ENCODE measurements at places on chromosomes 4 and X.
A peak's percentile ranks its signal among the peaks of the same experiment; 100 is the strongest.

GRCh38 chr4:177699365-177700213 is 257.4 kb upstream of the AGA start:
- no peak for DNase-seq

DNA sequence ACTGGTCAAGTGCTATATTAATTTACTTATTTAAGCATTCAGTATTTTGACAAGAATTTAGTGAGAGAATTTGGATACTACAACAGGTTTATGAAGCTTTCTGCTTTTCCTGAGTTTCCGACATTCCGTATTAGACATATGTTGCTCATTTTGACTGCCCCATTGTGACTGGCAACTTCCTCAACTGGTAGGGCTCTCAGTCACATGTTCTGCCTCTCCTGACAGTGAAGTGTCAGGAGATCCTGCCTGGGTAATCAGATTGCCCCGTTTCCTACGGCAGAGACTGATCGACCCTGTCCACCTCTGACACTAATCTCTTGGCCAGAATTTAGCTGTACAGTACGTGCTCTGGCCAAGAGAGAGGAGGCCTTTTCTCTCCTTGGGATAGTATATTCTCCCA is 49.5 kb downstream of the CLNK start:
- DNase-seq, result no peak

GRCh38 chr4:77734928-77735327 is 84.2 kb downstream of the CNOT6L start:
- no peak for DNase-seq

GRCh38 chrX:7983581-7983980 is 56.4 kb upstream of the PNPLA4 start:
- DNase-seq, result no peak

DNA sequence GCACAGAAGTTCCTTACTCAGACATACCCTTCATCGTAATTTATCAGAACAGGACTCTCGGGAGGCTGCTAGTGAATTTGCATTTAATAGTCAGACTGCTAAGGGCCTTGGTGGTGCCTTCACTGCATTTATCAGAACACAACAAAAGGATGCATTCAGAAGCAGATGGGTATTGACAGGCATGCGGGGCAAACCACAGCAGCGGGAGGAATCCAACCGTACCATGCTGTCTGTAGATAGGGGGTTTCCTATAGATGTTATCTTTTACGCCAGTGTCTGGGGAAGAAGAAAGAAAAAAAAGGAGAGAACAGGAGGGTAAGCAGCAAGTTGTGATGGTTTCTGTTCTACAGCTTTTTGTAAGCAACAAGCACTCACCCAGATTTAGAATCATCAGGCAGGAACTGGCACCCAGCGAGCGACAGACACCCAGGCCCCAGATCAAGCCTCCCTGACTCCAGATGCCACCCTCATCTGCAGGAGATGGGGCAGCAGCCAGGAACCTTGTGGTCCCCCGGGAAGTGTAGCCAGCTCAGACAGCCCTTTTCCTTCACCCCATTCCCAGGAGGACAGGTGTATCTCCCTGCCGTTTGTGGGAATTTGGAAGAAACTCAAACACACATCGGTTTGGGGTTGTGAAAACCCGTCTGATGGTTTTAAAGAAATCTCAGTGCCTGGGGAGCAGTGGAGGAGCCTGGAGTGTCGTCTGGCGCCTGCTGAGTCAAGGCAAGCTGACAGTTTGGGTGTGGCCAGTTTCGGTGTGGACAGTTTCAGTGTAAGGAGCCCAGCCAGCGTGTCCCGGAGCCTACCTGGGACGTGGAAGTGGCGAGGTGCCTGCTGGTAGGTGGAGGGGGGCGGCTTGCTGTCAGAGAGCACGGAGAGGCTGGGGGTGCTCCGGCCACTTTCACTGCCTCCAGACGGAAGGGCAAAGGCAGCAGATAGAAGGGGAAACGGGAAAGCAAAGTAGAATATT is 80.0 kb upstream of the AFAP1 start:
- peak; percentile 58 for DNase-seq

DNA sequence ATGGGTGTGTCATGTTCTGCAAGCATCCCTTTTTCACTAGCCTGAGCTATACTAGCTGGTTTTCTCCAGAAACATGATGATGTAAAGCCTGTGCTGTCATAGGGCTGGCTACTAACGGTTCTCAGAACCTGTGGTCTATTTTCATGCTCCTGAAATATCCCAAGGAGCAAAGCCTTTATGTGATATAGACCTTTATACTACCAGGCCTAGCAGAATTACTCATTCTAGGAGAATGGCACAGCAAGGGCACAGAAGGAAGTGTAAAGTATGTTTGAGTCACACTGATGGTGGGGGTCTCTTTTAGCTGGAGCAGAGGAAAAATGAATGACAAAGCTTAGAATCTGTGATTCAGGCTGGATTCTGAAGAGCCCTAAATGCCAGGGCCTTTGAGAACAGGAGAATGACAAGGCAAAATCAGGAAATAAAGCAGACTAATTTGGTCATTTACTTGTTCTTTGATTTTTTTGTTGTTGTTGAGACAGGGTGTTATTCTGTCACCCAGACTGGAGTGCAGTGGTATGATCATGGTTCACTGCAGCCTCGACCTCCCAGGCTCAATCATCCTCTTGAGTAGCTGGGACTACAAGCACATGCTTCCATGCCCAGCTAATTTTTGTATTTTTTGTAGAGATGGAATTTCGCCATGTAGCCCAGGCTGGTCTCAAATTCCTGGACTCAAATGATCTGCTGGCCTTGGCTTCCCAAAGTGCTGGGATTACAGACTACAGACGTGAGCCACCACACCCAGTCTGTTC is 11.8 kb downstream of the TCEAL1 start:
- DNase-seq, result no peak

GRCh38 chr4:82519072-82519471 is 42.7 kb downstream of the TMEM150C start:
- no peak for DNase-seq

- no peak for DNase-seq
These were observed 12.3 kb downstream of the TLR3 start for GRCh38 chr4:186081202-186081807.

- no peak for DNase-seq
These were observed 185.5 kb downstream of the MGST2 start for GRCh38 chr4:139851133-139851532.

DNA sequence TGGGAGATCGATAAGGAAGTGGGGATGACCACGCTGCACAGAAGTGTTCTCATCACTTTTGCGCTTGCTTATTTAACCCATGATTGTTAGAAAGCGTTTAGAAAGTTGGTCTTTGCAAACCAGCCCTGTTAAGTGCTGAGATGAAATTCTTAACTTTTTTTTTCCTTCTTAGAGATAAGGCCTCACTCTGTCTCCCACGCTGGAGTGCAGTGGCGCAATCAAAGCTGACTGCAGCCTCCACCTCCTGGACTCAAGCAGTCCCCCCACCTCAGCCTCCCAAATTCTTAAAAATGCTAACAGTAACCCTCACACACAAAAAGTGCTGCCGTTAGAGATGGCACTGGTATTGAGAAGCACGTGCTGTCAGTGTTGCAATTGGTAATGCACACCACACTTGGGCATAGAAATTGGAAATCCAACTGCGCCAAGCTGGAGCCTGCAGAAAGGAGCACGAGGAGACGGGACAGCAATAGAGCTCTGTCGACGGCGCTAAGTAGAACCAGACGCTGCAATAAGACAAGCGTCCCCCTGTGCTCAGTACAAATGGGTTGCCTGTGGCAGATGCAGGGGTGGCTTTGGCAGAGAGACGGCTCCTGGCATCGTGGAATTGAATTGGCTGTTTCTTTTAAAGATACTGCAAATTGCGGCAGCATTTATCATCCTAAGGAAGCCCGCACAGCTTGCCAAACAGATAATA is 113.4 kb downstream of the TBL1X start:
- no peak for DNase-seq
